ENCODE measurements at places on chromosomes 16 and 17.
A peak's percentile ranks its signal among the peaks of the same experiment; 100 is the strongest.

GRCh38 chr17:39834017-39834416, 30.1 kb downstream of the IKZF3 start:
- DNase-seq, result no peak

DNA sequence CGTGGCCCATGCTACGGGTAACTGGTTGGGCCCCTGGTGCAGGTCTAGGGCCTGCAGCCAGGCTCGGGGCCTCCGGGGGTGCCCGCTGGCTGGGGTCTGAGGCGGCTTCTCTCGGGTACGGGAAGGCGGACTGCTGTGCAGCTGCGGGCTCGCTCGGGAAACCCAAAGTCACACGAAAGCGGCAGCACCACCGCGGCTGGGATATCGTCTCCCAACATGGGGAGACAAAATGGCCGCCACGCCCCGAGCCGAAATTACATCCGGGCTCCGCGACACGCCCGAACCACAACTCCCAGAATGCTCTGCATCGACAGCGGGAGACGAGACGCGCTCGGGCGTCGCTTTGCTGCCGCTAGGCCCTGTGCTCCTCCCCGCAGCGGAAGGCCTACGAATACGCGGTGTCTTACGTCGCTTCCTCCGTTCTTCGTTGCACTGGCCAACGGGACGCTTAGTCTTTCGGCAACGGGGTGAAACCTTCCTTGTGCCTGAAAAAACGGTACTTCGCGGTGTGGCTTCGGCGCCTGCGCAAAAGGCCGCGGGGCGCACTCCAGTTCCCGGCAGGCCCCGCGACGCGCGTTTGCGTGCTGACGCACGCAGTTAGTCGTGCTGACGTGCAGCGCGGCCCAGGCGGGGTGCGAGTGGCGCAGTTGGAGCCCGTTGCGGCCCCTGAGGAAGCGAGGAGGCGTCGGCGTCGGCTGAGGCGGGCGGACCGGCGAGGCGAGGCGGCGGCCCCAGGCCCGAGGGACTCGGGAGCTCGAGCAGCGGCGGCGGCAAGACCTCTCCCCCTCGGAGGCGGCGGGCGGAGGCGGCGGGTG, at the start of gene SRRM2:
Gene SRRM2 (plus strand): TSS at position 604 of the 815 bp plus-strand sequence. CDS start 3,727 bp downstream, outside the sequence.
- peak; percentile 90 for DNase-seq

- no peak for DNase-seq
Measured at GRCh38 chr17:80922580-80923160, 69.0 kb upstream of the CHMP6 start.

DNA sequence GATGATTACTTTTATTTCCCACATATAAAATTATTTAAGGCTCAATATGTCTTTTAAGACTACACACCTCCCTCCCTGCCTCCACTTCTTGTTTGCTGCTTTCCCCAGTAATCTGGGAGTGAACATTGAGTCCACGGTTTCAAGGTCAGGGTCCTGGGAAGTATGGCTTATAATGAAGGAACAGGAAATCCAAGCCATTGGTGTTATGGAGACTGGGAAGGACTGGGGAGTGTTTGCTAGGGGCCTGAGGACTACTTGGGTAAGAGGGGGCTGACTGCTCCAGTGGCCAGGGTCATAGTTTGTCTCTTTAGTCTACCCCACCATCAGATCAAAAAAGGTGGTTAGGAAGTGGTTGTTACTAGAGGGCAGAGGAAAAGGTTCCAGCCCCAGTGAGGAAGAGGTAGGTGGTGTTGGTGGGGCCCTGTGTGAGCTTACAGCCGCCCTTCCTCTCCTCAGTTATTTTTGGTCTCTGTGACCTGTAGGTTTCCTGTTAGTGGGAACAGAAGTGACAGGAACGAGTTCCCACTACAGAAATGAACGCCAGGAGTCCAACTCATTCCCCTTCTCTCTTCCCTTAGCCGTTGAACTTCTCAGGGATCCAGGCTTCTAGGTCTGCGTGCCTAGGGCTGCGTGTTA, 742 bp upstream of the SLC16A13 start:
- DNase-seq, result no peak

GRCh38 chr17:15492791-15493692, 25.6 kb upstream of the CDRT4 start:
- no peak for DNase-seq

DNA sequence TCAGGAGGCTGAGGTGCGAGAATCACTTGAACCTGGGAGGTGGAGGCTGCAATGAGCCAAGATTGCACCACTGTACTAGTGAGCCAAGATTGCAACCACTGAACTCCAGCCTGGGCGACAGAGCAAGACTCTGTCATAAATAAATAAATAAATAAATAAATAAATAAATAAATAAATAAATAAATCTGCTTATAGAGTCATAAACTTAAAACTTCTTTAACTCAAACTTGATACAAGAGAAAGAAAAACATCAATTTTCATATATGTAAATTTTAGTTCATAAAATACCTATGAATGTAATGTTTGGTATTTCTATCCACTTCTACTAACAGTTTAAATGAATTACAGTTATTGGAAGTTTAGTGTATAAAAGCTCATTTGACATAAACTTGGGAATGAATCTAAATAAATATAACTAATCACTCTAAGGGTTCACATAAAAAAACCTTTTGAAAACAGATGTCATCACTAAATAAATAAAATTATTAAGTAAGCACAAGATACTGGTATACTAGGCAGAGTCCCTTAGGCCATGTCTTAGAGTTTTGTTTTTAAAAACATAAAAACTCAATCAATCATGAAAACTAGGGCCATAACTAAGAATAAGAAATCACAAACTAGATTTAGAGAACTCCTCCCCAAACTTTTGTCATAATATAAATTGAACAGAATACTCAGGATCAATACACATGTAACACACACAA, 54.1 kb downstream of the SMURF2 start:
- DNase-seq, result no peak

DNA sequence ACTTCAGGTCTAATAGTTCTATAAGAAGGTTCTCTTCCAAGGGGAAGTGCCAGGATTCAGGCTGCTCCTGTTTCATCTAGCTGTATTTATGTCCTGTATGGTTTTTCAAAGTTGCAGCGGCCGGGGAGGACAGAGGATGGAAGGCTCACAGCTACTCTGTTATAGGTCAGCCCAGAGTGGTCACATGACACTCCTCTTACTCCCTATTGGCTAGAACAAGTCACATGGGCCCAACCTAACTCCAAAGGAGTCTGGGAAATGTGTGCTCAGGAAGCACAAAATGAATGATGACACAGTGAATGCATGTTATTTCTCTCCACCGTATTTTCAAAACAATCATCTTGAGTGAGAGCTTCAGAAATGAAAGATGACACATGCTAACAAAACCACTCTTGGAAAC, 645.1 kb upstream of the RBFOX1 start:
- no peak for DNase-seq

DNA sequence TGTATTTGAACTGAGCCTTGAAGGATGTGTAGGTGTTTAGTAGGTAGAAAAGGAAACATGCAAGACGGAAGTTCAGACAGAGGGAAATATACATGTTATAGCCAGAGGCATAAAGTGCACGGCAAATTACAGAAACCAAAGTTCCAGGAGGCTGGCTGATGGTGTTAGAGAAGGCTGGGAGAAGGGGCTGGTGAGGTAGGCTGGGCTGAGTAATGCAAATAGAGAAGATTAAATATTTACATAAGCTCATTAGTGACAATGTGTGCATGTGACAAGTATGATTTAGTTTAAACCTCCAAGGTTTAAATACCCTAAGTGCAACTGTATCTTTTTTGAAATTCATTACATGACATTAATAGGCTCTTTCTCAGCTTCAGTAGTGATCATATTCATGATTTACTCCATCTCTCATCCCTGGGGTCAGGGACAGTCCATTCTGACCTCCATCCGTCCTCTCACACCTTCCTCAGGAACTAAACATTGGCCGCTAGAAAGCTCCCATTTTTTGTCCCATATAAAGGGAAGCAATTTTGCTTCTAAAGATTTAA, 399.8 kb upstream of the SALL1 start:
- DNase-seq, result no peak

DNA sequence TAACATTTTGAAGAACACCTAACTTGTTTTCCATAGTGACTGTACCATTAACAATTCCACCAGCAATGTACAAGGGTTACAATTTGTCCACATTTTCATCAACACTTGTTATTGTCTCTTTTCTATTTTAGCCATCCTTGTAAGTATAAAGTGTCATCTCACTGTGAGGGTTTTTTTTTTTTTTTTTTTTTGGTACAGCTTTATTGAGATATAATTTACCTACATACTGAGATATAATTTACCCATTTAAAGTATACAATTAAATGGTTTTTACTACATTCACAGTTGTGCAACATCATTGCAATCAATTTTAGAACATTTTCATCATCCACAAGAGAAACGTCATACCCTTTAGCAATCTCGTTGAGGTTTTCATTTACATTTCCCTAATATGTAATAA, 17.9 kb upstream of the TMIGD1 start:
- no peak for DNase-seq

- DNase-seq, result peak; percentile 82
Measured at GRCh38 chr17:2157675-2158395, 102.9 kb downstream of the HIC1 start.

- DNase-seq, result no peak
Measured at GRCh38 chr17:77343031-77343800, 202.4 kb downstream of the SEC14L1 start.

GRCh38 chr17:67477687-67478086, 100.6 kb downstream of the PITPNC1 start:
- no peak for DNase-seq

- no peak for DNase-seq
Measured at GRCh38 chr16:89335803-89336485, 118.4 kb downstream of the ZNF778 start.

- DNase-seq, result no peak
Measured at GRCh38 chr16:80527297-80527696, 13.5 kb upstream of the DYNLRB2 start.

DNA sequence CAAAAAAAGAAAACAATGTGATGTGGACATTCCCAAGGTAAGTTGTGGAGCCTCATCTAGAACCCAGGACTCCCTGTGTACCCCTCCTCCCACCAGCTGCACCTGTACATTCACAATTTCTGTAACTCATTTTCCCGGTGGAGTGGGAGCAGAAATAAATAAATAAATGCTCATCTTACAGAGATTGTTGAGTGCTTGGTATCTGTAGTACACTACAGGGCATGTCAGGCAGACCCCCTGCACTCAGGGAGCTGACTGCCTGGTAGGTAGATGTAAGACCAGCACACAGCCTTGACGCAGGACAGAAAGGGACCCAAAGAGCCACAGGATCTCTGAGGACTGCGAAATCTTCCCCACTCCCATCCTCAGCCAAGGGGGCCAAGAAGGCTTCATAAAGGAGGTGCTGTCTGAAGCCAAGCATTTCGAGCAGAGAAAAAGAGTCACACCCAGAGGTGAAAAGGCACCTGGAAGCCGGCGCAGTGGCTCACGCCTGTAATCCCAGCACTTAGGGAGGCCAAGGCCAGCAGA, 6.5 kb downstream of the EIF1 start:
- DNase-seq, result no peak

- no peak for DNase-seq
Measured at GRCh38 chr16:56649271-56649670, 2.4 kb upstream of the MT1B start.

GRCh38 chr17:43877451-43878155, 29.7 kb downstream of the MPP2 start:
- DNase-seq, result no peak

DNA sequence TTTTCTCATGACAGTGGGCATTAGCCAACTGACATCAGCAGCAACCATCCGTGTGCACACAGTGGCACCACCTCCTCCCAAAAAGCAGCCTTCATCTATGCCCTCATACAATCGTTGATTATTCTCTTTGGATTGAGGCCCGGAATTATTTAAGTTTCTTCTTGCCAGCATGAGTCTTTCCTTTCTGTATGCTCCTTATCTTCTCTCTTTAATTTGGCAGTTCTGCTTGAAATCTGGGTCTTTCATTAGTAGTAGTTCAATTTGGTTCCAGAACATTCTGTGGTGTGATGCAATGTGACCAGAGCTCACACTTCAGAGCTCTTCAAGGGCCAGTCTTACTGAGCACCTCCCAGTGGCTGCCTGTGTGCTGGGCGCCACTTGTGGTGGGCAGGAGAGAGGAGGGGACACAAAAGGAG, 52.2 kb upstream of the STH start:
- no peak for DNase-seq

GRCh38 chr17:33142705-33143299, 150.3 kb downstream of the ASIC2 start:
- no peak for DNase-seq

GRCh38 chr17:31089471-31089870, 5.3 kb upstream of the NF1 start:
- no peak for DNase-seq

DNA sequence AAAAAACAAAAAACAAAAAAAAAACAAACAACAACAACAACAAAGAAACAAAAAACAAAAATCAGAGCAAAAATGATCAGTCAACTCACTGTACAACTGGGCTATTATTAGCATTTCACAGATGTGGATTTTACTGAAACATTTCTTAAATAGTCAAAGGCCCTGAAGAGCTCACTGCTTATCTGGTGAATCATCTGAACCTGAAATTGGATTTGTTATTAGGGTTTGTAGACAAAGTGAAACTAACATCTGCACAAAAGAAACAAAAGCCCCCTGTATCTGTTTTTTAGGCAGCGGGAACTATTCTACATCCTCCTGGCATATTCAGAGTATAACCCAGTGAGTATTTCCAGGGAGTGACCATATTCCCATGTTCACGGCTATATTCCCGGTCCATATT, 32.6 kb upstream of the KSR1 start:
- DNase-seq, result no peak

DNA sequence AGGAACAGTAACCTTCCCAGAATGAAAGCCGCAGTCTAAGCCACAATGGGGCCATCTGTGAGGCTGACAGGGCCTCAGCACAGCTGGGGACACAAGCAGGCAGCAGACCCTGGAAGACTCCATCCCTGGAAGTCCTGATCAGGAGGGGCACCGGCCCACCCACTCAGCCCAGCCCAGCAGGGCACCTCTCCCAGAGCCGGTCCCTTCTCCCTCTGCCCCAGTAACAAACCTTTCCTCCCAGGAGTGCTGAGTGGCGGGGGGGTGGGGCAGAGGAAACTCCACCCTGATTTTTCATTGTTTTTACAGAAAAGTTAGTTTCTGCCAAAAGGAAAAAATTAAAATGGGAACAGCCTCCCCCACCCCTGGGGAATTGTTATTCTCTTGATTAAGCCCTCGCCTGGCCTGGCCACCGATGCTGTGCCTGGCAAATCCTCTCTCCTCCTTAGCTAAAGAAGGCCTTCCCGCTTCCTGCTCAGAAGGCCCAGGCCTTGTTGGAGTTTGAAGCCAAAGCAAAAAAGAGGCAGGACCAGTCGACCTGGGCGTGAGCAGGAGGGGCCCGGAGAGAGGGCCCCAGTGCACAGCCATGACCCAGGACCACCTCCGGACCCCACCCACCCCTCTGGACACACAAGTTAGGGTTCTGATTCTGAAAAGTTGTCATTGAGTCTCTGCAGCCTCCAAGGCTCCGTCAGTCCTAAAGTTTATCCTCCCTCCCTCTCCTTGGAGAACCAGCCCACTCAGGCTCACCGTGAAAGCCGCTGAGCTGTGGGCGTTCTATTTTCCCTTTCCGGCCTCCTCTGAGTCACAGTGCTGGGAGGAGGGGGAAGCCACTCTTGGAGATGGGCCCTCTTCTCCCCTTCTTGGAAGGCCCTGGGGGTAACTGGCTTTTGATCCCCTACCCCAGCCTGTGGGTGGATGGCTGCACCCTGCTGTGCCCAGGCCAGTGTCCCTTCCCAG, 128.4 kb upstream of the TNRC6C start:
- DNase-seq, result no peak
